Fibroblast of lung (primary cell): ENCODE measurements at places on chromosomes 6 and 20. TPM values are rescaled to one million over a fixed set of nuclear protein-coding genes. Genes with fewer than 3 reads are reported as not detected.

The IFNGR1 gene
- total RNA-seq, result 102 and 123 TPM in 2 replicates

The MYH7B gene
- 0.26 and 0.33 TPM in 2 replicates for total RNA-seq

The TRIM15 gene
- not detected in 2 replicates for total RNA-seq

The PSORS1C1 gene
- total RNA-seq, result 0.66 and 1.8 TPM in 2 replicates

The KCNQ2 gene
- total RNA-seq, result not detected in 2 replicates

The NMBR gene
- under 0.01 TPM in 1 of 2 replicates, not detected in the other for total RNA-seq

The NOP56 gene
- total RNA-seq, result 114 and 117 TPM in 2 replicates

The HLA-DRB5 gene
- total RNA-seq, result not detected in 2 replicates

The GATA5 gene
- 0.26 and 0.83 TPM in 2 replicates for total RNA-seq

The MCUR1 gene
- 6.3 and 7.4 TPM in 2 replicates for total RNA-seq

The RAET1L gene
- not detected in 2 replicates for total RNA-seq

The FAM209B gene
- not detected in 2 replicates for total RNA-seq

The SMOC2 gene
- total RNA-seq, result under 0.01 TPM in 1 of 2 replicates, not detected in the other

The ULBP3 gene
- total RNA-seq, result 6.2 and 10.2 TPM in 2 replicates

The PRDM13 gene
- not detected in 2 replicates for total RNA-seq

The IBTK gene
- 51.6 and 66.9 TPM in 2 replicates for total RNA-seq

The ZNF311 gene
- 3.5 and 3.6 TPM in 2 replicates for total RNA-seq

The POM121L2 gene
- not detected in 2 replicates for total RNA-seq

The SLC29A1 gene
- total RNA-seq, result 7.7 and 13.4 TPM in 2 replicates

The SCUBE3 gene
- total RNA-seq, result under 0.01 TPM in 2 replicates

The PDE7B gene
- total RNA-seq, result 21.5 and 22.1 TPM in 2 replicates

The SPTLC3 gene
- 4.0 and 5.9 TPM in 2 replicates for total RNA-seq

The SLC26A8 gene
- not detected in 2 replicates for total RNA-seq

The ZSWIM3 gene
- 5.6 and 7.6 TPM in 2 replicates for total RNA-seq

The OR2H2 gene
- not detected in 2 replicates for total RNA-seq

The TULP4 gene
- total RNA-seq, result 88.2 and 118 TPM in 2 replicates

The EPB41L1 gene
- 10.3 and 17.0 TPM in 2 replicates for total RNA-seq

The DSE gene
- 89.2 and 106 TPM in 2 replicates for total RNA-seq

The ARFGEF3 gene
- total RNA-seq, result under 0.01 TPM in 2 replicates

The SEL1L2 gene
- total RNA-seq, result not detected in 2 replicates

The LAMA2 gene
- 57.8 and 67.5 TPM in 2 replicates for total RNA-seq

The GRM1 gene
- total RNA-seq, result under 0.01 and 0.17 TPM in 2 replicates

The CRISP2 gene
- not detected in 2 replicates for total RNA-seq

The FIG4 gene
- total RNA-seq, result 26.5 and 38.3 TPM in 2 replicates

The CFB gene
- 62.9 and 87.1 TPM in 2 replicates for total RNA-seq

The SLC17A3 gene
- not detected in 2 replicates for total RNA-seq

The SMLR1 gene
- total RNA-seq, result not detected in 2 replicates

The RRP36 gene
- total RNA-seq, result 72.4 and 73.0 TPM in 2 replicates

The ECT2L gene
- total RNA-seq, result under 0.01 and 0.17 TPM in 2 replicates

The VSX1 gene
- total RNA-seq, result not detected in 2 replicates

The FRK gene
- total RNA-seq, result 0.33 and 0.77 TPM in 2 replicates

The ULBP1 gene
- 0.26 and 0.83 TPM in 2 replicates for total RNA-seq

The FAM217A gene
- total RNA-seq, result not detected in 2 replicates

The TBC1D20 gene
- 28.8 and 33.9 TPM in 2 replicates for total RNA-seq

The SAMD3 gene
- 2.8 and 4.9 TPM in 2 replicates for total RNA-seq
